ENCODE measurements at places on chromosomes 12 and 14.

DNA sequence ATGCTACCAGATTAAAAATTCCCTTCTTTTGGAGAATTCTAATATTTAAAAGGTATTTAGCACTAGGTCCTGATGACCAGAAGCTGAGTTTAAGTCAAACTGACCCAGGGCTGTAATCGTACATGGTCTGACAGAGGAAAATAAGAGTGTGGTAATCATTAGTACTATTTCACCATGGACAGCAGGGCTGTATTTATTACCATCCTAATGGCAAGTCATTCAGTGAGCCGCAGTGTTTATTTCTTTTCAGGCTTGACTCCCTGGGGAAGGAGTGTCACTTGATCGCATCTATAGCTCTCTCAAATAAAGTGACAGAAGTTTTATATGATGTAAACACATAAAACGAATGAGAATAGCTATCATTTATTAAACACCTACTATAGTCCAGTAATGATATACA, 261.8 kb downstream of the BTG1 start:
- DNase-seq: no peak

- no peak for DNase-seq
Measured at GRCh38 chr12:56753566-56753965, 1.4 kb upstream of the PRIM1 start.

DNA sequence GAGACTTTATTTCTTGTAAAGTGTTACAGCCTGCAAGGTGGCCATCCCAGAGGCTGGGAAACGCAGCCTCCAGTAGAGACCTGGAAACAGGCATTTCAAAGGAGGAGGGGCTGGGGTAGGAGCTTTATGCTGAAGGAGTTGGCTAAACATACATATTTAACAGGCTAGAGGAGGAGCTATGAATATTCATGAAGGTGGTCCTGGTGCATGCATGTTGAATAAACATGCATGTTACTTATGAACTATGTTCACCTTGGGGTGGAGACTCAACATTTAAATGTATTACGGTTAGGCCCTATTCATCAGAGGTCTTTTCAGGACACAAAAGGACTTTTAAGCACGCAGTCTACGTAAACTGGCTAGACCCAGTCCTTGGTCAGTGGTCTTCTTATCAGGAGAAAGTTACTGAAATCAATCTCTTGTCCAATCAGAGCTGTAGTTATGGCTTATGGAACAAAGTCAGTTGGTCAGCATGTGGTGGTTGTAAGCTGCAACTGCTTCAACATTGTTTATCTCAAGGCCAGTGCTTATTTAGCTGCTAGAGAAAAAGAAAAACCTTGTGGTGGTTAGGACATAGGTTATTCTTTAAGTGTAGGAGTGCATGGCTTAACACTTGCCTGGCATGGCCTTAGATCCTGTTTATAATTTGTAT, 11.4 kb upstream of the ARF6 start:
- no peak for DNase-seq

- no peak for DNase-seq
Measured at GRCh38 chr14:90136904-90137303, 75.1 kb downstream of the KCNK13 start.

GRCh38 chr12:81944886-81945285, 185.7 kb upstream of the PPFIA2 start:
- no peak for DNase-seq

DNA sequence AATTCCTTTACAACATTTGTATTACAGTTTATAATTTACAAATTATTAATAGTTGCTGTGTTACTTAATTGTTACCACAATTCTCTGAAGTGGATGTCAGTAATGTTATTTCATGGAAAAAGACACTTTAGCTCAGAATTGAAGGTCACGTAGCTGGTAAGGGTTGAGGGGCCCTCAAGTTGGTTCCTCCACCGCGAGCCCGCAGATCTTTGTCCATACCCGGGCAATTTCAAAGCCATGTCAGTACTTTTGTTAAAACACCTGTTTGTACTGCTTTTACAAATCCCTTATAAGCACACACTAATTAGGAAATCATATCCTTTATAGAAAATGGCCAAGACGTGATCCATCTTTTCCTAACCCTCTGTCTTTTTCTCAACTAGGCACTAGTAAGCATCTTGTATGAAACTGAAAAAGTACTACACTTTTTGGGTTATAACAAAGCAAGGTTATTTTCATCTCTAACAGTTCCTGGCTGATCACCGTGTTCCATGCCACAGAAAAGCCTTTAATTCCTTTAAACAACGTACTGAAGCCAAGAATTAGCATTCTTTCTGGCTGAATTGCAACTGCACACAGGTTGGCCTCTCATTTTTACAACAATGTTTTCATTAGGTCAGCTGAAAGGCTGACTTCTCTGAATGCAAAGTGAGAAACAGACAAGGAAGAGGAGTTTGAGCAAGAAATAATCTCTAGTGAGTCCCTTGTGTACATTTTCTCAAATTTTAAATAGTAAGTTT, 76.1 kb downstream of the CNTN1 start:
- no peak for DNase-seq

GRCh38 chr14:45249856-45250575, 3.0 kb downstream of the MIS18BP1 start:
- DNase-seq: peak; percentile 16

DNA sequence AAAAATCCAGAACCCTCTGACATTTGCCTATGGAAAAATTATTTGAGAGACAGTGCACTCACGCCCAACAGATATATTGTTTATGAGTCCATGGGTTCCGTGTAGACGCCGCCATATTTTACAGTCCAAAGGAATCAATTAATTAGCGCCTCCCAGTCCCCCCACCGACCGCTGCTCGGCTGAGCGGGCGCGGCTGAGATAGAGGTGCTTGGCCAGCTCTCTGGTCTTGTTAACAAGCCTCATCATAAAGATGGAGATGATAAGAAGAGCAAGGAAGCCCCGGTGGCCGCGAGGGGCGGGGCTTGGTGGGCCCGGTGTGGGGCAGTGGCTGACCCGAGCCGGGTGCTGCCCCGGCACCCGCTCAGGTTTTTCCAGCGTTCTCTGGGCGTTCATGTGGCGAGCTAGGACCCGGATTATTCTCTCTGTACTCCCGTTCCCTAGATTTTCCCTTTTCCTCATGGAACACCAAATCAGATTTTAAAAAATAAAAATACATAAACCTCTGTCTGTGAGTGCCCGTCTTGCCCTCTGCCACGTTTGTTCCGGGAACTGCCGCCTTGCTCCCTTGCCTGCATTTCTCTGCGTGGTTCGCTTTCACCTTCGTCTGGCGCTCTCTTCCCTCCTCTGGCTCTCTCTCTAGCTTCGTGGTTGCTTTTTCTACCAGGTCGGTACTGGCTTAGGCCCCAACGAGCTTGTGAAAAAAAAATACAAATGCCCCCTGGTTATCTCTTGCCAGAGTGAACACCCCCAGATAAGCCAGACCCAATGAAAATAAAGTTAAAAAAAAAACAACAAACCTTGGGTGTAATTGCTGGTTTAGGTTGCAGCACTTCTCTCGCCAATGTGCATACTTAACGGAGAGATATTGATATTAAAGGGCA, 9.0 kb downstream of the HOXC12 start:
- no peak for DNase-seq

GRCh38 chr12:80752464-80752863, 35.8 kb downstream of the MYF5 start:
- peak; percentile 4 for DNase-seq

DNA sequence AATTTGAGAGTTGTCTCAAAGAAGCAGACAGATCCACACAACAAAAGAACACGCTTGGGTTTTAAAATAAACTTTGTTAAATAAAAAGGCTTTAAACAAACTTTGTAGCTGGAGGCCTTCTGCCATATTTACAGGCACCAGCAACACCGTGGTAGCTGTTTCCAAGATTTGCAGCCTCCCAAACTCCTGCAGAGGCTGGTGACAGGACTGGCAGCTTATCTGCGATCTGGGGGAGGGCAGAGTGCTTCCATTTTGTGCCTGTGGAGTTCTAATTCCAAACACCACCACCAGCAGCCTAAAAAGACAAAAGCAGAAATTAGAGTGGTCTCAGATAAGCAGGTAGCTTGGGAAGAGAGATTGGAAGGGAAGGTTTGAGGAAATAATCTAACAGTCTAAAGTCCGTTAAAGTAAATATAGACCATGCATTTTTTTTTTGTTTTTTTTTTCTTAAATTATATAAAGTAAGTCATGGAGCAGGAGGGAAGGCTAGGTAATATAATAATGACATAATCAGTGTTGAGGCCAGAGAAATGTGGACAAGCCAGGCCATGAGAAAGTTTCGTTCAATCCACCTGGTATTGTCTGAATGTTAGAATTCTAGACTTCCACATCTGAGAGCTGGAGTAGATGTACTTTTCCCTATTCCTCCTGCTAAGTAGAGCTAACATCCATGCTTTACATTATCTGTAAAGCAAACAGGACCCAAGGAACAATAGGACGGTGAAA, 69.6 kb upstream of the TMEM132D start:
- DNase-seq: no peak

DNA sequence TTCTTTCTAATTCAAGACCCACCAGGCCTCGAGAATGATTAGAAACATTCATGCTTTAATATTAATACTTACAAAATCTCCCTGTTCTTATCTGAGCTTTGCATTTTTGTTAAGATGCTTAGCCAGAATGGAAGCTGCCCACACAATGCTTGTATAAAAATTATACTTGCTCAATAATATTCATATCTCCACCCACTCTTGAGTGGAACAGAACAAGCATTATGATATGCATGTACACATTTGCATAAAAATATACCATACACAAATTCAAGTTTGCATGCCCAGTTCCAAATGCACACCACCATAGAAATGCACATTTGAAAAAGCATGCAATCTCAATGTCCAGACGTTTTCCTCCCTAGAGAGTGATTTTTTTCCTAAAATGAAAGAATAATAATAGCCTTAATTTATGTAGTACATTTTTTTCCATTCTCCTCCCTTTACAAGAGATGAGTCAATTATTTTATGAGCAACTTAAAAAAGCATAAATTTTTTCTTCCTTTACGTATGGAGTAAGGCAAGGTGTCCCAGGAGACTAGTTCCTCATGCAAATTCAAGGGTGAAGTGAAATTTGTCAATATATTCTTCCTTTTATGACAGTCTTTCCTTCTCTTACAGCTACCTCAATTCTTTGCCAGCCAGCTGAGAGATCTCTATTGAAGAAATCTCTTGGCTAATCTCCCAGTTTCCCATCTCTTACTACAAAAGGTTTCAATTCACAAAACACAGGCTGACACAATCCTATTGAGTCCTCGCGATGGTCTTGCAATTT, 313.1 kb upstream of the GARIN6 start:
- no peak for DNase-seq

GRCh38 chr12:6084261-6084968, 40.1 kb downstream of the VWF start:
- DNase-seq: peak; percentile 59

DNA sequence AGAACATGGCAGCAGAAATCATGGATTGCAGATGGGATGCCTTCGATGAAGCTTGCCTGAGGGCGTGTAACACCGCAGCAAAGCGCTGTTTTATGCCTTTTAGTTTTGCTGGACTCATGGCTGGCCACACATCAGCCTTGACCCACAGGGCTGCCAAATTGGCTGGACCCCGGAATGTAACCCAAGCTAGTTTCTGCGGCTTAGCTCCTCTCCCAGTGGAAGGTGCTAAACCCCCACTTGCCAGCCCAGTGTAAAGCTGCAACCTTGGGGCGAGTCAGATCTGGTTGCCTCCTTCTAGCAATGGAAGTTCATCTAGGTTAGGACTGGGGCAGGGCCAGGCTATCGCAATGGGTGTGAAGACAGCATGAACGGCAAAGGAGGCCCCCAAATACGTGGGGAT, 38.3 kb downstream of the MEG3 start:
- no peak for DNase-seq

DNA sequence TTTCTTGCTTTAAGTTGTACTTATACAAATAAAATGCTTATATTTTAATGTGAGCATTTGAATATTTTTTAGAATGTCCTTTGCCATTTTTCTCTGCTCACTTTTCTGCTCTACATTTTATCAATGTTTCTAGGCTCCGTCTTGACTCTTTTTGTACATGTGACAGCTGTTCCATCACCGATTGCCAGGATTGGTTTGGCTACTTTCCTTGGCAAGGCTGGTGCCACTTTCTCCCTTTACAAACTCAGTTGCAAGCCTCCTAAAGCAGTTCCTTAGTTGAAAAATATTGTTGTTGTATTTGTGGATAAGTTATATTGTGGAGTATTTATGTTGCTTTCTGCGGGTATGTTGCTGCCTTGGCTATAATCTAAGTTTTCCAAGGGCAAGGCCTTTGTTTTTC, 63.4 kb downstream of the DACT1 start:
- DNase-seq: no peak

DNA sequence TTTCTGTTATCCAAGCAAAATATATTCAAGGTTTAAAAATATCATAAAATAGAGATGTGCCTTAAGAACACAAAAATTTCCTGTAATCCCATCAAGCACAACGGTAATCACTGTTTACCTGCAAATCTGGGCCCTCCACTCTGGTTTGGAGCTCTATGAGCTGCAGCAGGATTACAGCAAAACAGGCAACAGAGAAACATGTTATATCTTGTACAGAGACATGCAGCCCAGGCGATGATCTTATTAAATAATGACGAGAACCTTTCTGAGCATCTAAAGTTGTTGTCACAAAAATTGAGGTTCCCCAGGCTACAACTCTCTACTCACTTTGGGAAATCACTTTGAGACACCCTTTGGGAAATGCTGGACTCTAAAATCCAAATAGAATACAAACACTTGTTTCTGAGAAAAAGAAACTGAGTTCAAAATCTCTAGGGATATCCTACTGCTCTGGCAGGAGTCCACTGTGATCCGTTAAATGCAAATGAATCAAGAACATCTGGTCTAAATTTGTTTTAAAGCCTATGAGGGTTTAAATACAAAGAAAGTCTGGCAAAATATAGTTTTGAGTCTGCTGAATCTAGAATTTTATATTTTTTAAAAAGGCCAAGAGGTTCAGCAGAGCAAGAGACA, 36.3 kb downstream of the STON2 start:
- no peak for DNase-seq

- DNase-seq: no peak
Measured at GRCh38 chr12:94027561-94027960, 120.8 kb upstream of the PLXNC1 start.

DNA sequence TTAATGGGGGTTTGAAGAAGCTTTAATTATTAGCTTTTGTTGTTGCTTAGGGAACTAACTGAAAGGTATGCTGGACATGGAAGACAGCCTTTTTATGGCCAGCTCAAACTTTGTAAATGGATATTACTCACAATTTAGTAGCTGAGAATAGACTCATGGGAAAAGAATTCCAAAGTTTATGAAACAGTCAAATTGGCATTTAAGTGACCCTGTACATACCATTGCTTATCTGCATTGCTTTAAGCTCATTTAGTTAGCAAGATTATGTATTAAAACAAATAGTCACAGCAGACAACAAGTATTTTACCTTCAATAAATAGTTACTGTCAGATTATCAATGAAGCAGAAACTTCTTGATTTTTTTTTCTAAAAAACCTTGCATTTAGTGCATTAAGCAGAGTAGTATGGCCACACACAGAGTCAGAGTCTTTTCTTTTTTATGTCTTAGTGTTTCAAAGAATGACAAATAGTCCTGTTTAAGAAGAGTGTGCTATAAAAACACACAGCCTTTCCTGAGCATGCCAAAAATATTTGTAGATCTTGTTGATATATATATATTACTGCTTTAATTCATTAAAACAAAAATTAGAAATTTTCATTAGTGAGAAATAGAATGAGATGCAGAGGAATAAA, 102.2 kb downstream of the TTC6 start:
- DNase-seq: peak; percentile 20
